HCT116 (cell line): ENCODE measurements at places on chromosomes 1 and 21. TPM values are rescaled to one million over a fixed set of nuclear protein-coding genes. Genes with fewer than 3 reads are reported as not detected.

KLF17 gene
- total RNA-seq: not detected

DMBX1 gene
- total RNA-seq: 4.3 TPM

RGS7 gene
- total RNA-seq: not detected

DCAF6 gene
- total RNA-seq: 34.2 TPM

CD84 gene
- 0.02 TPM for total RNA-seq

FCRL4 gene
- not detected for total RNA-seq

DTL gene
- 41.0 TPM for total RNA-seq

GRCh38 chr1:219359126-219359525 is 185.4 kb downstream of the LYPLAL1 start:
- no peaks in the 10 kb centered on the region for H3K36me3 ChIP-seq
- no peak overlapping the region for H3K27ac ChIP-seq
- no peaks in the 10 kb centered on the region for H3K4me1 ChIP-seq

DNA sequence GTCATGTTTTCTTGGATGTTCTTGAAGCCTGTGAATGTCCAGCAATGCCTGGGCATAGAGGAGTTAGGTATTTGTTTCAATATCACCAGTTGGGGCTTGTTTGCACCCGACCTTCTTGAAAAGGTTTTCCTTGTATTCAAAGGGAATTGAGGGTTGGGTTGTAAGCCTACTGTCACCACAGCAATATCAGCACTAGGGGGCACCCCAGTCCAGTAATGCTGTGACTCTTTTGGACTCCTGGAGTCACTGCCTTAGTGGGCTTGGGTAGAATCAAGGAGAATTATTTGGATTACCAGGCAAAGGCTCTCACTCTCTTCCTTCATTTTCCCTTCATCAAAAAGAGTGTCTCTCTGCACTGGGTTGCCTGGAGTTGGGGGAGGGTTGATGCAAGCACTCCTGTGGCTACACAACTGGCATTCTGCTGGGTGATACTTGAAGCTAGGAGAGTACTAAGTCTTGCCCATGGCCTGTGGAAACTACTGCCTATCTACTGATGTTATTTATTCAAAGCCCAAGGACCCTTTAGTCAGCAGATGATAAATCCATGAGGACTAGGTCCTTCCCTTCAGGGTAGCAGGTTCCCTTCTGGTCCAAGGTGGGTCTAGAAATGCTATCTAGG is 34.5 kb downstream of the OR10R2 start:
- no peak for DNase-seq
- no peaks in the 10 kb centered on the region for H3K27me3 ChIP-seq
- no peaks in the 10 kb centered on the region for H3K4me1 ChIP-seq
- H3K4me3 ChIP-seq: no peak overlapping the region

DNA sequence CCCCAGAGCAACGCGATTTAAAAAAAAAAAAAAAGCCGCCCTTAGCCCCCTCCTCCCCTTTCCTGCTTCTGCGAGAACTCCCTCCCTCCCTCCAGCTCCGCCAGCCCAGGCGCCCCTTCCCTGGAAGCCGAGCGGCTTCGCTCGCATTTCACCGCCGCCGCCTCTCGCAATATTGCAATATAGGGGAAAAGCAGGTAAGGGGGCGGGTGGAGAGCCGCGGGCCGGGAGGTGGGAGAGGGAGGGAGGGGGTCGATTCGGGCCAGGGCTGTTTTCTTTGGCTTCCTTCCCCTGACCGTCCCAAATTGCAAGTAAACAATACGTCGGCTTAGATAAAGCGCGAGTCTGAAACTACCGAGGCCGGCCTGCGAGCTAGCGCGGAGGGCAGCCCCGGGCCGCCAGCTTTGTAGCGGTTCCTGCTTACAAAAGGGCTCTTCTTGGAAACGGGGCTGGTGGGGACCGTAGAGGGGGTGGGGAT is 408 bp downstream of the LMO4 start:
- H3K27me3 ChIP-seq: no peaks in the 10 kb centered on the region
- DNase-seq: no peak
- peaks cover 45% of the 10 kb centered on the region for H3K4me1 ChIP-seq

- no peaks in the 10 kb centered on the region for H3K27me3 ChIP-seq
- no peak overlapping the region for H3K27ac ChIP-seq
- no peaks in the 10 kb centered on the region for H3K4me1 ChIP-seq
- H3K4me3 ChIP-seq: no peak overlapping the region
- DNase-seq: no peak
Observed at GRCh38 chr1:197339106-197340060, 71.3 kb downstream of the CRB1 start.

GRCh38 chr1:41711581-41711980 is 207.1 kb downstream of the HIVEP3 start:
- H3K4me3 ChIP-seq: no peak overlapping the region
- no peak overlapping the region for H3K27ac ChIP-seq
- peaks cover 4% of the 10 kb centered on the region; the same call in 1 of the 2 replicates for H3K4me1 ChIP-seq
- no peaks in the 10 kb centered on the region for H3K27me3 ChIP-seq

DNA sequence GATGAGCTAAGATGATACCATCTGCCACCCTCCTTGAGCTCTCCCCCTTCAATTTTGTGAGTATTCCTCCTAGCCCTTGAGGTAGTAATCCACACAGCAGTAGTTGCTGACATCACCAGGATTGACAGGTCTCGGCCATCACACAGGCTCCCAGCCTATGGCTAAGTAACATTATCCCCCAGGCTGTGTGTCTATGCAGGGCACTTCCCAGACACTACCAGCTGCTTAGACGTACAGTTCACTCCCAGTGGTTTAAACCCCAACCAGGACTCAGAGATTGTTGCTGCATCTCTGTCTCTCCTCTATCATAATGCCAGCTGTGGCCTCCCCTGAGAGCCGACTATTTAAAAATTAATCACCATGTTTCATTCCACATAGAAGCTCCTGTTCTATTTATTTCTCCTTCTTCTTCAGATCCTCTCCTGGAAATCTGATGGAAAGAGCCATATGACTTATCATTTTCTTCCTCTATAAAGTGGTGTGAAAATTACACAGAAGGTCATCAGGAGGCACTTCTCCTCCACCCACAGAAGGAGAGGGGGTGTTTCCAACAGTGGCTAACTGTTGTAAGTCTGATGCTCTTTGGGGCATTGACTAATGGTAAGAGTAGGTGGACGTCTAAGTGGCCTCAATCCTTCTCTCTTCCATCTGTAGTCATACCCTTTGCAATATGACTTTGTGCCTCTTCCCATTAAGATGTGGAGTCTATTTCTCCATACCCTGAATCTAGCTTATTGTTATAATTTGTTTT is 396.3 kb downstream of the SETD4 start:
- no peaks in the 10 kb centered on the region for H3K36me3 ChIP-seq
- H3K27ac ChIP-seq: no peak overlapping the region
- no peak overlapping the region for H3K4me3 ChIP-seq
- peaks cover 5% of the 10 kb centered on the region; the same call in 1 of the 2 replicates for H3K4me1 ChIP-seq

DNA sequence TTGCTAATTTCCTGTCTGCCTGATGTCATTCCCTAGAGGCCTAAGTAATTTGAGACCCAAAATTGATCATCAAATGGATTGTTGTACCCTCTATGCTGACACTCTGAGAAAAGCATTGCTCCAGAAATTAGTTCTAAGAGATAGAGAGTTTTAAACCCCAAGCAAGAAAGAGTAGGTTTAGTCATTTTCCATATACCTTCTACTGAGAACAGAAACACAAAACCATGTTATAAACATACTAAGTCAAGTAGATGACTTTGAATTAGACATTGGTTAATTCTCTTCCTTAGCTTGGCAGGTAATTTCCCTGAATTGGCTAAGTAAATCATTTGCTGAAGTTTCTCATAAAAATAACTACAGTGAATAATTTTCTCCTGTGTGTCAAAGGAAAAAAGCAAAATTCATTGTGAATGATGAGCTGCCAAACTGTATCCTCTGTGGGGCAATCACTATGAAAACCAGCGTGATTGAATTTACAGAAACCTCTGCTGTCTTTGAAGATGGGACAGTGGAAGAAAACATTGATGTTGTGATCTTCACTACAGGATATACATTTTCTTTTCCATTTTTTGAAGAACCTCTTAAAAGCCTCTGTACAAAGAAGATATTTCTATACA is 20.1 kb downstream of the FMO4 start:
- H3K27ac ChIP-seq: no peak overlapping the region
- H3K27me3 ChIP-seq: no peaks in the 10 kb centered on the region
- H3K36me3 ChIP-seq: no peaks in the 10 kb centered on the region
- no peak for DNase-seq
- H3K4me3 ChIP-seq: no peak overlapping the region
- no peaks in the 10 kb centered on the region for H3K4me1 ChIP-seq

GRCh38 chr1:119740896-119741780 is 27.6 kb downstream of the HMGCS2 start:
- DNase-seq: no peak
- no peaks in the 10 kb centered on the region for H3K4me1 ChIP-seq
- H3K27ac ChIP-seq: no peak overlapping the region

DNA sequence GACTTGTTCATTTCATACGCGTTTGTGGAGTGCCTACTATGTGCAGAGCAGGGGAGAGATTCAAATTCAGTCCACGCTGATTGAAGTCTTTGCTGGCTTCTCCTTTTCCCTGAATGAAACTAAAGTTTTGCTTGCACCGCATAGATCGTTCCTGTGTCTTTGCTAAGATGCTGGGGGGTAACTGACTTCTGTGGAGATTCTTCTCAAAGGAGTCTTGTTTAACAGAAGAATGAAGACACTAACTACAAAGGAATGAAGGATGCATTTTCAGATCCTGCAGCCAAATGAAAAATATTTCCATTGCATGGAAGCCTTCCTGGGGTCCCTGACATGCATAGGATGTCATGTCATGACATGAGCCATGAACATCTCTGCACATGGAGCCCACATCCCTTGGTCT is 26.9 kb upstream of the H6PD start:
- no peaks in the 10 kb centered on the region for H3K36me3 ChIP-seq
- no peak overlapping the region for H3K4me3 ChIP-seq
- no peak for DNase-seq
- H3K4me1 ChIP-seq: no peaks in the 10 kb centered on the region
- H3K27ac ChIP-seq: no peak overlapping the region

DNA sequence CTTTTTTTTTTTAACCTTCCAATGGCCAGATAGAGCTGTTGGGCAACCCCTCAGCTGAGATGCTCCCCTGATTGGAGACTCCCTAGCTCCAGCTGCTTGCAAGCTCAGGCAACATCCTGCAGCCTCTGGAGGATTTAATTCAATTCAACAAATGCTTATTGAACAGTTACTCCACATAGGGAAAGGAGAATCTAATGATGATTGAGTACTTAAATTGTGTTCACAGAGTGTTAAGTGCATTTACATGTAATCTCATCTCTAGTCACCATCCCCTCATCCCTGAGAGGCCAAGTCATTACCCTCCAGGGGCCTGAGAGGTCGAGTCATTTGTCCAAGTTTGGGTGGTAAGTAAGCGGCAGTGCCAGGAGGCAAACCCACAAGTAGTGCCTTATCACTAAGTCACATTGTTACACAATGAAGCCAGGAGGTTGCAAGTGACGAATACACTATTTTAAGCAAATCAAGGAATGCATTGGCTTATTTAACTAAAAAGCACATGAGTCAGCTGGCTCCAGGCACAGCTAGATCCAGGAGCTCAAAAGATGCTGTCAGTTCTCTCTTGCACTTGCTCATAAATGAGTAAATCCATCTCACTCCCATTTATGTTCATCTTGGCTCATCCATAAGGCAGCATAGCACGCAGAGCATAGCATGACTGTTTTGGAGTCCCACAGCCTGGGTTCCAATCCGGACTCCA is 64.3 kb downstream of the OPTC start:
- no peaks in the 10 kb centered on the region for H3K4me1 ChIP-seq
- H3K36me3 ChIP-seq: no peaks in the 10 kb centered on the region
- H3K27ac ChIP-seq: no peak overlapping the region
- no peak for DNase-seq
- H3K4me3 ChIP-seq: no peak overlapping the region

GRCh38 chr1:229427572-229427971 is 6.3 kb downstream of the ACTA1 start:
- no peaks in the 10 kb centered on the region for H3K4me1 ChIP-seq
- H3K27me3 ChIP-seq: 0 out of 2 replicates have a peak, but pooled peaks cover 6% of the 10 kb centered on the region
- H3K4me3 ChIP-seq: no peak overlapping the region
- no peak for DNase-seq

- no peak for DNase-seq
- 0 out of 2 replicates have a peak, but pooled peaks cover 6% of the 10 kb centered on the region for H3K27me3 ChIP-seq
- no peak overlapping the region for H3K4me3 ChIP-seq
- no peaks in the 10 kb centered on the region for H3K36me3 ChIP-seq
Observed at GRCh38 chr1:161274874-161275273, 16.3 kb downstream of the PCP4L1 start.

DNA sequence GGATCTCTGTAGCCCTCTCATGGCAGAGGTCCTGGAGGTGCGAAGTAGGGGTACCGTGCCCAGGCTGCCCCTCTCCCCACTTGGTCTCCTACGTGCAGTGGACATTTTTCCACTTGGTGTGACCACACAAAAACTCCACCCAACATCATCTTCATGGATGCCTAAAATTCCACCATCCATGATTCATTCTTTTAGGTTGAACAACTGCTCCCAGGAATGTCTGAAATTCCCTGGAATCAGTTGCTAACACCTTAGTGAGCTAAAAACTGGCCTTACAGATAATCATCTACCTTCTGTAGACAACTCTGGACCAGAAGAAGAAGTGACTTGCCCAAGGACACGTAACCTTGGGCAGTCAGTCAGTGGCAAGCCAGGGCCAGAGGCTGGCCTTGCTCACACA is 32.1 kb upstream of the CLIC4 start:
- peaks cover 18% of the 10 kb centered on the region for H3K4me1 ChIP-seq
- H3K27ac ChIP-seq: no peak overlapping the region
- no peaks in the 10 kb centered on the region for H3K27me3 ChIP-seq
- no peak for DNase-seq
- H3K36me3 ChIP-seq: no peaks in the 10 kb centered on the region

DNA sequence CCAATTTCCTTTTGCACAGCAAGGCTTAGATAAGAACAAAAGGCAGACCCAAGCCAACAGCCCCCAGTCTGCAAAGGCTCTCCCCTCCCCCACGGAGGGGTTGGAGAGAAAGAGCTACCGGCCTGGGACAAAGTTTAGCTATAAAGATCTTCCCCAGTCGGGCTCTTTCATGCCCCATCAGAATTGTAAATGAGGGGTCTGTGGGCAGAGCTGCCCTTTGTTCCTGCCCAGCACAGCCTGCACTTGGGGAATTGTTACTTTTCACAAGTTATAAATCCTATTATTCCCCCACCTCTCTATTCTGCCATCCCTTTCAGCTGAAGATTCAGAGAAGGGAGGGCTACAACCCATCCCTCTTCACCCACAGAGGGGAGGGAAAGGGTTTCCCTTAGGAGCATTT is 3.5 kb downstream of the MYCL start:
- H3K4me1 ChIP-seq: peaks cover 38% of the 10 kb centered on the region
- no peak for DNase-seq
- H3K4me3 ChIP-seq: no peak overlapping the region
- H3K27ac ChIP-seq: no peak overlapping the region
- no peaks in the 10 kb centered on the region for H3K36me3 ChIP-seq

- no peaks in the 10 kb centered on the region for H3K4me1 ChIP-seq
- no peak overlapping the region for H3K27ac ChIP-seq
- no peak for DNase-seq
- H3K27me3 ChIP-seq: no peaks in the 10 kb centered on the region
Observed at GRCh38 chr1:5012249-5012648, 357.8 kb downstream of the AJAP1 start.

GRCh38 chr1:1604374-1605033 is 4.6 kb upstream of the FNDC10 start:
- DNase-seq: no peak
- H3K36me3 ChIP-seq: no peaks in the 10 kb centered on the region
- peaks cover 2% of the 10 kb centered on the region; the same call in 1 of the 2 replicates for H3K4me1 ChIP-seq
- H3K27ac ChIP-seq: no peak overlapping the region
